Activated T-helper 9 cell treated with anti-CD3 and anti-CD28 coated beads, Interleukin-2, amount 50 U/mL, for 16 hours (primary cell): ENCODE measurements at places on chromosomes 16 and 17.
A peak's percentile ranks its signal among the peaks of the same experiment; 100 is the strongest.

GRCh38 chr17:67477687-67478086 lies 100.6 kb downstream of the PITPNC1 start:
- DNase-seq: peak; percentile 36

DNA sequence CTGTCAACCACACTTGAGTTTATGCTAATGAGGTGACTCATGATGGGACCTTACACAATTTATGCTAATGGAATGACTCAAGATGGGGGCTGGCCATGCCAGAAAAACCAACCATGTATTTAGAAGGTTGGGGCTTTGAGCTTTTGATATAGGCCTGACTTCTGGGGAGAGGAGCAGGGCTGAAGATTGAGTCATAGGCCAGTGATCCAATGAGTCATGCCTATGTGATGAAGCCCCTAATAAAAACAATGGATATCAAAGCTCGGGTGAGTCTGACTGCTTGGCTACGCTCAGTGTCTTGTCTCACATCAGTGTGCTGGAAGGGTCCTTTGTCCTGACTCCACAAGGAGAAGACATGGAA lies 7.3 kb downstream of the MFSD6L start:
- no peak for DNase-seq

DNA sequence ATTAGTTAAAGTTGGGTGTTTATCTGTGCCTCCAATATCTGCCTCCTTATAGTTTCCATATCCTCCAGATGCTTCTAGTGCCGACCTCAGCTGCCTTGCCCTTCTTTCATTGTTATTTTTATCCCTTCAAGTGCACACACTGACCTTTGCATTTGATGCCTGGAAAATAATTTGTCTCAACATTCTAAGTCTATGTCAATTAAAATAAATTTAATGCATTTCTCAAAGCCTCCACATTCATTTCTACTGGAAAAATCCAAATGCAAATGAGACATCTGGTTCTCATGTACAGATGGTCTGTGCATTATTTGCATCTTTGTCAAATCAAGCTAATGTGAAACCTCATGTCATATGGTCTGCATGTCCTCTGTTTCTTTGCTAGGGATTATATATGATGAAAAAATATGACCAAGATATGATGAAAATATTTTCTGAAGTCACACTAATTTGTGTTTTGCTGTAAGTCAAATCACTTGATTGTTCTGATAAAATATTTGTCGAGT lies 61.4 kb downstream of the TMEM100 start:
- DNase-seq: no peak

DNA sequence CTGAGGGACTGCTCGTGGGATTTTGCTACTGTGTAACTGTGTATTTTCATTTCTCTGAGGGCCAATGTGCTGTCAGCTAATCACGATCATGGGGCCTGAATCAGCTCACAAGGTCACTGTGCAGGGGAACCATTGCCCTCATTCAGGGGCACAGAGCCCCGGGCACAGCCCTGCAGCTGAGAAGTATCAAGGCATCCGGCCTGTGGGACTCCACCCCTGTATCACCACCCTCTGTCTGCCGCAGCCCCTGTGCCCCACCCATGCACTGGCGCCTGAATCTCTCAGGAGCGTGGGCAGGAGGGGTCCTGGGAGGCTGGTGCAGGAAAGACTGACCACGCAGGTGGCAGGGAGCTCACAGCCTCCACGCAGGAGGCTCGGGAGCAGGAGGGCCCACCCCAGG lies 43.4 kb upstream of the RASD1 start:
- DNase-seq: no peak

GRCh38 chr17:82830249-82830661 lies 9.6 kb downstream of the ZNF750 start:
- DNase-seq: no peak
